ENCODE measurements at places on chromosomes 4 and X.
A peak's percentile ranks its signal among the peaks of the same experiment; 100 is the strongest.

- DNase-seq: peak; percentile 32
Measured at GRCh38 chrX:129726307-129727111, 12.3 kb upstream of the XPNPEP2 start.

DNA sequence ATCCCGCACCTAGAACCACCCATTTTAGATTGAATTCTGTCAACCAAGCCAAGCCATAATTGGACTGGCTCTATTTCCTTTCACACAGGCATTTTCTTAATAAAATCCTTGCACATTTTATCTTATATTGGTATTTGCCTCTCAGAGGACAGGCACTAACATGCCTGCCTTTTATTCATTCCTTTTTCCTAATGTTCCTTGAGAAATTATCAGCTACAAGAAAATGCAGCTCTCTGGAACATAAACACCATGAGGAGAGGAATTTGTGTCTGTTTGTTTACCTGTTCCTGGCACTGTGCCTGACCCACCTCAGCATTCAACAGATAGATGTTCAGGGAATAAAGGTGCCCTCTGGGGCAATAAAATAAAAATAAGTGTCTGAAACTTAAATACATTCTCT is 116.2 kb downstream of the PDHA2 start:
- DNase-seq: no peak

- DNase-seq: no peak
Measured at GRCh38 chr4:100177126-100177525, 13.1 kb downstream of the DDIT4L start.

DNA sequence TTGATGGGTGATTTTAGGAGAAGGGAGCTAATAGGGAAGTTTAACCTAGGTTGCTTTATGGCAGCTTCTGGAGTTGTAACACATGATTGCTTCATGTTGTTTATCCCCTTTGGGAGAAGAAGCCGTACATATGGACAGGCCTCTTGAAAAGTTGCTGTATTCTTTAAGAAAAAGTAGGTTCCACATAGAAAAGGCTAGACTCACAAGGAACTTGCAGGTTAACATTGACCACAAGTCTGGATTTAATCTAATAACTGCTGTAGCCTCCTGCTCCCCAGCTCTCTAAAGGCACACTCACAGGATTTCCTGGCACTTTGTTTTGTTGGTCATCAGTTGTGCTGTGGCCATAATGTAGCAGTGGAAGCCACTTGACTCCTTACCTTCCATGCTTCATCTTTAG is 19.7 kb downstream of the FNIP2 start:
- DNase-seq: no peak

DNA sequence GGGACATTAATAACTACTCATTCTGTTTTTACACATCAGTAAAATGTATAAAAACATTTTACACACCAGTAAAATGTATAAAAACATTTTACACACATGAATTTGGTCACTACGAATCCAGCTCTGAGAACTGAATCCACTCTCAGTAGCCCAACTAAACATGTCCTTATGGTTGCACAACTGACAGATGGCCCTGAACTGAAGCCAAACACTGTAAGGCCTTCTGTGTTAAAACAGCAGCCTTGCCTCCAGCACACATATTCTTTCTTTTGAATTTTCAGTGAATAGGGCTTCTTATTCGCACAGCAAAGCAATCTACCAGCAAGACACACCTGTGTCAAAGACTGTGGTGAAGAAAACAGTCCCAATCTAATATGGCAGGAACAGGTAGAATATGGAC is 169.9 kb upstream of the FMR1 start:
- DNase-seq: no peak

DNA sequence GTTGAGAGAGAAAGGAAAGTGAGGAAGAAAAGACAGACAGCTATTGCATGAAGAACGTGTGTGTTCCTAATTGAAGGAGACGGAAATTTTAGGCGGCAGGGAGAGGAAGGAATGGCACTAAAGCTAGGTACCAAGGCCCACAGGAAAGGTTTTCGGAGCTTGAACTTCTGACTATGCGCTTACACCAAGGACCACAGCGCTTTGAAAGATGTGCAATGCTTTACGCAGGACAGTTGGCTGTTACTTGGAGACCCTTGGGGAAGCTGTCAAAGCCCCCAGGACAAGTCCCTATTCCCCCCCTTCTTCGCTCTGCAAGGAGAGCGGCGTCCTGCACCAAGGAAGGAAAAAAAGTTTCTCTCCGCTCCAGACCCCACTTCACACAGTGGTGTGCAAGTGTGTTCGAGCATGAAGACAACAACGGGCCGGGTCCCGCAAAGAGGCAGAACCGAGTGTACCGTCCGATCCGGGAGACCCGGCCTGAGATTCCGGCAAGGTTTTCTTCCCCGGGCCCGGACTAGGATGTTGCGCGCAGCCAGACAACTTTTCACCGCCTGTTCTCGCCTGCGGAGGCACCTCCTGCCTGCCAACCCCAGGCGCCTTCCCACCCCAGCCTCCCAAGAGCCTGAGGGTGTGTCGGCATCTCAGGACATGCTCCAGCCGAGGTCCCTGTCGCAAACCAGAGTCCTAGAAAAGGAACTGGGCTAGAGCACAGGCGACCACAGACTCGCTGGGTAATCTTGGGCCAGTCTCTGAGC is 896 bp downstream of the KDR start:
- no peak for DNase-seq

DNA sequence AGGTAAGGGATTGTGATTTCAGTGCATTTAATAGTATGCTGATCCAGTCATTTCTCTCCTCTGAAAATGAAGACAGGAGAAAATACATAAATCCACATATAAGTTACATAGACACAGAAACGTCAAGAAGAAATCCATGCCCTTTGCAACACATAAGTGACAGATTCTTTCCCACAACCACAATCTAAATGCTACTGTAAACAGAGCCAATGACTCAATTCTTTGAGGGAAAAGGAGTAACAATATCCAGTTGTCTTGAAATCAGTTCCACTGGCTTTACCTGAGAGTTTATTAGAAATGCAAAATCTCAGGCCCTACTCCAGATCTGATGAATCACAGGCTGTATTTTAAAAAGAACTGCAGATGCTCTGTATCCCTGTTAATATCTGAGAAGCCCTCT is 66.4 kb downstream of the ARAP2 start:
- no peak for DNase-seq

DNA sequence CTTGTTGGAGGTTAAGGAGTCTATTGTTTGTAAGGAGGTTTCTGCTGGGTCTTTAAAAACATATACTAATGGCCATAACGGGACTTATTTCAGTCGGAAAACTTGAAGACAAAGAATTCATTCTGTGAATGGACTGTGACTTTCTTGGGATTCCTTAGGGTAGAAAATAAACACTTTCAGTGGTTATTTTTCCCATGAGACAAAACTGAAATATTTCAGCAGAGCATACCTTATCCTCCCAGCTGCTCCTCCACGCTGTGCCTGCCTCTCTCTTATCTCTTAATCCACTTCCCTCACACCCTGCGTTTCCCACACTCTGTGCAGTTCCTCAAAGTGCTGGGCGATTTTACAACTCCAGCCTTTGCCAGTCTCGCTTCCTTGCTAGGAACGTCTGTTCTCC is 47.1 kb upstream of the SORBS2 start:
- no peak for DNase-seq

GRCh38 chr4:148341980-148342800 is 100.0 kb downstream of the NR3C2 start:
- DNase-seq: no peak
